ENCODE measurements at places on chromosomes 4 and X. TPM values are rescaled to one million over a fixed set of nuclear protein-coding genes. Genes with fewer than 3 reads are reported as not detected.

DNA sequence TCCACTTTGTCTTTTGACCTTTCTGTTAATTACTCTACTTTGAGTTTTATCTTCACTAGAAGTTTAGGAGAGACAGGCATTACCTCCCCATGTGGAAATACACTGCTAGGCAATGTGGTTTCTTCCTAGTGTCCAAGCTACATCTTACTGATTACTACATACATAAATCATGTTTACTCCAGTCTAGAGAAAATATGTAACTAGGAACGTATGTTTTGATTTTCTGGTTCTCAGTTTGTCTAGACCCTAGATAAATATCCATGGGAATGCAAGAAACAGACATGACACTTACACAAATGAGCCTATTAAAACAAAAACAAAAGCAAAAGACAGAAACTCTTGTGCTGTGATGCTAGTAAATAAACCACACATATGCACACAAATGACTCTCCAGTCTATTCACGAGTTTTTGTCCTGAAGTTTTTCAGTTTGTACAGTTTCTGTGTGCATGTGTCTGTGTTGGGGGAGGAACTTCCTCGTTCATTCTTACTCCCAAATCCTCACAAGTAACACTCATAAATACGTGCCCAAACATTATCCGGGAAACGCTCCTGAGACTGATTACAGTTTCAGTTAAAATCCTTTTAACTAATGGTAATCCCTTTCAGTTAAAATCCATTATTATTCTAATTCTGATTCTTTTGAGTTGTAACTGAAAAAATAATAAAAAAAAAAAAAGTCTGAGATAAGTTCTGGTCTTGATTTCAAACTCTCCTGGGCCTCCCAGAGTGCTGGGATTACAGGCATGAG is 283.5 kb upstream of the FTHL17 start:
- DNase-seq, result no peak

The CT45A1 gene
- not detected for total RNA-seq

The AFF2 gene
- total RNA-seq, result 0.32 TPM

DNA sequence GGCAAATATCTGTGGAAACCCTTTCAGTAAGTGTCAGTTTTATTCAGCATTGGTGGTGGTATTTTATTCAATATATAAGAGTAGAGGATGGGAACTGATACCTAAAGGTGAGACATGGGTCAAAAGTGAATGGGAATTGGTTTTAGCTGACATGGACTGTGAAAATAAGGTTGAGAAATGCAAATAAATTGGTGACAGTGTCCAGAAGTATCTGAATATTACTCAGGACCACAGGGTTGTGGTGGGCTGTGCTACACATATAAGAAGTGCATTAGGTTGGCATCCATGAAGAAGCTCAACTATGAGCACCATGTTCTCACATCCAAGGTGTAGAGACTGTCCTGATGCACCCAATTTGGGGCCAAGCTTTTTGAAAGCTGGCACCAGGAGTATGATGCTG is 45.0 kb downstream of the ETDC start:
- no peak for DNase-seq

GRCh38 chr4:64079316-64079715 is 329.9 kb downstream of the TECRL start:
- DNase-seq, result no peak

- DNase-seq, result no peak
These were observed 212.2 kb upstream of the GPRIN3 start for GRCh38 chr4:89519771-89520320.

The GAGE1 gene
- total RNA-seq, result not detected

DNA sequence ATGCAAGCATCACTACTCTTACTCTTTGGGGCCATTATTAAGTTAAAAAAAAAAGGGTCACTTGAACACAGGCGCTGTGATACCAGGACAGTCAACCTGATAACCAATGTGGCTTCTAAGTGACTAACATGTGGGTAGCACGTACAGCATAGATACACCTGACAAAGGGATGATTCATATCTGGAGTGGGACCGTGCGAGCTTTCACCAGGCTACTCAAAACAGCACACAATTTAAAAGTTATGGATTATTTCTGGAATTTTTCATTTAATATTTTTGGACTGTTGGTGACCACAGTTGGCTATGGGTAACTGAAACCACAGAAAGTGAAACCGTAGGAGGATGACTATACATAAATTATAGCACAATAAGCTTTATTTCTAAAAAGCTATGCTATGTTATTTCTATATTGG is 113.8 kb upstream of the STIM2 start:
- DNase-seq, result no peak

- DNase-seq, result no peak
These were observed 148.6 kb upstream of the CNKSR2 start for GRCh38 chrX:21225643-21226042.

DNA sequence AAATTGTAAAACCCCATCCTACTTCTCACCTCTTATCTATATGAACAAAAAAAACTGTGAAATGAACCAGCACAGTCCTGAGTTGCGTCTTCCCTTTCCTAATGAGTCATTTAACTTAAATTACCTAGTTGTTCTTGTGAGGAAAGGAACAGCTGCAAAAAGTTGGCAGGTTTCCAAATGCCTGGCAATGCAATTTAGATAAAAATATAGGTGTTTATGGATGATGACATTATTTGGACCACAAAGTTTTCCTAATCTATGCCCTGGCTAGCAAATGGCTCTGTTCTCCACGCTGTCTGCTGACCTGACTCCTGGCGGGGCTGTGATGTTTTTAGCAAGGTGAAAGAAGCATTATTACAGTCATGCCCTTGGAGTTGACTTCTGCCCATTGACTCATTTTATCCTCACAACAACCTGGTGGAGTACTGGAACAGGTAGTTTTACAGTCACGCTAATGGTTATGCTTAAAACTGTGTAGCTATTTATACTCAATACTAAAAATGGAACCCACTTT is 29.8 kb upstream of the RELL1 start:
- peak; percentile 82 for DNase-seq

GRCh38 chr4:93810340-93810992 is 18.1 kb upstream of the ATOH1 start:
- peak; percentile 37 for DNase-seq

DNA sequence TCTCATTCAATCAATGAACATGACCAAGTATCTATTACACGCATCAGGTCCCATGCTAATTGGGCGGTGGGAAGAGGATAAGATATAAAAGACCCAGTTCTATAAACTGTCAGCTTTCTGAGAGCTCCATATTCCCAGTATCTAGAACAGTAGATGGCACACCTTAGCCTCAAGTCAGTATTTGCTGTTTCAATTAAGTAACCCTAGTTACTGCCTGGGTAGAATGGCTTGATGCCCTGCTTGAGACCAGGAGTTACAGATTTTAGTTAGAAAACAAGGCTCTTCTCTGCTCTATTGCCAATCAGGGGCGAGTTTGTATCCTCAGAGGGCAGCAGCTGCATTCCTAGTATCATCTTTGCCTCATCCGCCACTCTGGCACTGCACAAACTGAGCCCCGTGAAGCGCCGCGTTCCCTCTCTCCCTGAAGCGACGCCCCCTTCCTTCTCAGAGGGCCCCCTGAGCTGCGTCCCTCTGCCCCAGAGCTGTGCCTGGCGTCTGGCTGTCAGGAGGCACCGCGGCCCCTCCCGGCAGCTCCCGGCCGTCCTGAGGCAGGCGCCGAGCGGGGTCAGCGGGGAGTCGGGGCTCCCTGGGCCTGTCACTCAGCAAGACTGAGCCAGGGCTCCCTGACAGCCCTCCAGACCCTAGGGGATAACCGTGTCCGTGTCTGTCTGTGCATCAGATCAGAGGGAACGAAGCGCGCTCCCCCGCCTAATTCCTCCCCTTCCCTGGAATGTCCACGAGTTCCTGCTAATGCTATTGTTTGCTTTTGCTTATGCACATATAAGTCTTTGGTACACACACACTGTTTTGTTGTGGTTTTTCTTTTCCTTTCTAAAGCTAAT is 212.4 kb upstream of the TTC29 start:
- peak; percentile 9 for DNase-seq

- DNase-seq, result no peak
These were observed 23.8 kb downstream of the SLC9B2 start for GRCh38 chr4:103052779-103053178.

DNA sequence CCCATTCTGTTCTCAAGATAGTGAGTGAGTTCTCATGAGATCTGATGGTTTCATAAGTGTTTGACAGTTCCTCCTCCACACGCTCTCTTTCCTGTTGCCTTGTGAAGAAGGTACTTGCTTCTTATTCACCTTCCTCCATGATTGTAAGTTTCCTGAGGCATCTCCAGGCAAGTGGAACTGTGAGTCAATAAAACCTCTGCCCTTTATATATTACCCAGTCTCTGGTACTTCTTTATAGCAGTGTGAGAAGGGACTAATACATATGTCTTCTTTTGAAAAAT is 58.4 kb downstream of the CFAP299 start:
- no peak for DNase-seq

The ADAM29 gene
- not detected for total RNA-seq

GRCh38 chrX:79330022-79330421 is 37.1 kb downstream of the ITM2A start:
- DNase-seq, result no peak

The UGT2B10 gene
- total RNA-seq, result not detected

DNA sequence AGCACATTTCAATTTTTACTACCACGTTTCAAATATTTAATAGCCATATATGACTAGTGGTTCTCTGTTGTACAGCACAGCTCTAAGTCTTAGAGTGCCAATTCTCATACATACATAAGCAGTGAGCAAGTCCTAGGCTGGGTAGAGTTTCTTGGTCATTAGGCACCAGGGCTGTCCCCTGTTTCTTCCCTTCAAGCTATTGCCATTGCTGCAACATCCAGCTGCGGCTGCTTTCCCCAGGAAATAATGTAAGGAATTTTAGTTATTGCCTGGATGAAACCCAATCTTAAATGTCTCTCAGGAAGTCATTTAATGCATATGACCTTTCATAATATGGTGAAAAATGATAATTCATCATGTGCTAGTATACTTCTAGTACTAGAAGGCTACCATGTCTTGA is 74.1 kb upstream of the PPP3CA start:
- DNase-seq, result no peak

- no peak for DNase-seq
These were observed 632.5 kb downstream of the KCTD8 start for GRCh38 chr4:43816116-43816515.

GRCh38 chrX:122625821-122626220 is 558.3 kb upstream of the GRIA3 start:
- no peak for DNase-seq

The RNF175 gene
- total RNA-seq, result not detected
